Gastrocnemius medialis (tissue), 4 donors: ENCODE measurements at places on chromosomes 13 and 19. TPM values are rescaled to one million over a fixed set of nuclear protein-coding genes. Genes with fewer than 3 reads are reported as not detected.

GRCh38 chr13:73803997-73804396, 330.2 kb downstream of the KLF12 start:
- DNase-seq, result no peak

DNA sequence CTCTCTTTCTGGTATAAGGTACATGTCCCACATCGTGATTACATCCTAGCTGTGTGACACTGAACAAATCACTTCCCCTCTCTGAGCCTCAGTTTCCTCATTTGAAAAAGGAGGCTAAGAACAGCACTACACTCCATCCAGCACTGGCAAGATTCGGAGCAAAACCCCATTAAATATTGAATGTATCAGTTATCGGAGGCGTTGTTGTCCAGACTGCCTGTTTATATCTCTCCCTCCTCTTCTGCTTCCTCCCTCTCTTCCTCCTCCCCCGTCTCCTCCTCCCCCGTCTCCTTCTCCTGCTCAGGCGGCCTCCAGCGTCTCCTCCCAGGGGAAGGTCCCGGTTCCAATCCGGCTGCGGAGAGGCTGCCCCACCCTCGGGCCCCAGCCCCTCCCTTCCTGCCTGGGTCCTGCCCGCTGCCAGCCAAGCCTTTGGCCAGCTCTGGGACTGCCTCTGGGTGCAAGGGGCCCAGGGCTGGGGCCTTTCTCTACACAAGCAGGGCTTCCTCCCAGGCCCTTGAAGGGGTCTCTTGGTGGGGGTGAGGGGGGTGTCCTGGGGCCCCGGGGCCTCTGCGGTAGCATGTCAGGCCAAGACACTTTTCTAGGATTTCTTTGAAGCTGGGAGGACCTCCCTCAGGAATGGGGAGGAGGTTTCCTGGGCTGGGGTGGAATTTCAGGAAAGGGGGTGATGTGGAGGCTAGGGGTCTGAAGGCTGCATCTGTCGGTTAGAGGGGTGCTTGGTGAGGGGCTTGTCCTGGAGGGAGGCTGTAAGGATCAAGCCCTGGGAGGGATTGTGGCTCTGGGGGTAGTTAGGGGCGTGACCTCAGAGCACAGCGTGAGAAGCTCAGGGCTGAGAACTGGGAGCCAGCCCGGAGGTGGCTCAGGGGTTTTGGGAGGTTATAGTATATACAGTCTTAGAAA, 1.9 kb downstream of the RRAS start:
- DNase-seq, result peak; percentile 80

- no peak for DNase-seq
These were observed 2.8 kb upstream of the FCGBP start for GRCh38 chr19:39937094-39937720.

The ZNF541 gene
- not detected for total RNA-seq

The LILRB4 gene
- 0.84 TPM for total RNA-seq

The WASF3 gene
- total RNA-seq, result 11.6 TPM

The LRRC8E gene
- total RNA-seq, result not detected

The GGN gene
- not detected for total RNA-seq
